ENCODE measurements at places on chromosomes 6 and 20.

- no peaks in the 10 kb centered on the region for H3K4me1 ChIP-seq
- no peak for DNase-seq
- H3K27ac ChIP-seq = no peak overlapping the region
- peaks cover 17% of the 10 kb centered on the region for H3K36me3 ChIP-seq
- no peak overlapping the region for H3K4me3 ChIP-seq
Observed at GRCh38 chr20:7989379-7989778, 30.2 kb downstream of the TMX4 start.

GRCh38 chr6:71385111-71385822 lies 96.7 kb downstream of the OGFRL1 start:
- no peaks in the 10 kb centered on the region for H3K36me3 ChIP-seq
- no peak overlapping the region for H3K27ac ChIP-seq
- no peaks in the 10 kb centered on the region for H3K27me3 ChIP-seq
- no peak overlapping the region for H3K4me3 ChIP-seq

DNA sequence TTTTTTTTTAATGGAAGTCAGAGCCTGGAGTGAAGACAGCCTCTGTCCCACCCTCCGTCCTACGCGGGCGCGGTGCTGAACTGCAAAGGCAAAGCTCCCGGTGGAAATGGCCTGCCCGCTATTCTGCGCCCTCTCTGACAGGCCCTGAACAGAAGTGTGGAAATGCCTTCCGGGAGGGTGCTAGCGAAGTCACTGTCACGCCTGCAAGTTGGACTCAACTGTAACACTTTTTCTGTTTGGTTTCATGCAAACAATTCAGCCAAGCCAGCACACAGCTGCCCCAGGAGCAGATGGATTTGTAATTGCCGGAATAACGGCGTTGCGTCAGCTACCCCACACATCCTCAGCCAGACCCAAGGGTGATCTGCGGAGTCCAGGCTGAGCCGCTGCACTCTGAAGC lies 107.6 kb downstream of the PSMB1 start:
- no peak overlapping the region for H3K4me3 ChIP-seq
- no peaks in the 10 kb centered on the region for H3K36me3 ChIP-seq
- H3K27ac ChIP-seq = no peak overlapping the region
- H3K27me3 ChIP-seq = no peaks in the 10 kb centered on the region

DNA sequence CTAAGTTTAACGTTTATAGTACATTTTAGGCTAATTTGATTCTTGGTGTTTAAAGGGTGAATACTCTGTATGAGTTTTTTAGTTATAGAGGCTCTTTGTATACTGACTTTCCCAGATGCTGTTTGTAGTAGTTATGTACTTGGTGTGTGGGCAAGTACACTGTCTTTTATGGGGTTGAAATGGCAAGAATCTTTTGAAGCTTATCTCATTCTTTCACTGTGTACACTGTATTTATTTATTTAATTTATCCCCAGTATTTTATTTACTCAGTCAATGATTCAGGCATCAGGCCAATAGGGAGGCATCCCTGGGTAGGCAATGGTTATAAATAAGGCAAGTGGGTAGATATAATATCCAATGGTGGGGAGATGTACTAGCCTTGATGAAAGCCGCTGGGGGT lies 277.0 kb upstream of the PTCHD4 start:
- no peak for DNase-seq
- no peak overlapping the region for H3K4me3 ChIP-seq
- no peak overlapping the region for H3K27ac ChIP-seq
- H3K4me1 ChIP-seq = no peaks in the 10 kb centered on the region
- H3K27me3 ChIP-seq = peaks cover 4% of the 10 kb centered on the region
- H3K36me3 ChIP-seq = no peaks in the 10 kb centered on the region

DNA sequence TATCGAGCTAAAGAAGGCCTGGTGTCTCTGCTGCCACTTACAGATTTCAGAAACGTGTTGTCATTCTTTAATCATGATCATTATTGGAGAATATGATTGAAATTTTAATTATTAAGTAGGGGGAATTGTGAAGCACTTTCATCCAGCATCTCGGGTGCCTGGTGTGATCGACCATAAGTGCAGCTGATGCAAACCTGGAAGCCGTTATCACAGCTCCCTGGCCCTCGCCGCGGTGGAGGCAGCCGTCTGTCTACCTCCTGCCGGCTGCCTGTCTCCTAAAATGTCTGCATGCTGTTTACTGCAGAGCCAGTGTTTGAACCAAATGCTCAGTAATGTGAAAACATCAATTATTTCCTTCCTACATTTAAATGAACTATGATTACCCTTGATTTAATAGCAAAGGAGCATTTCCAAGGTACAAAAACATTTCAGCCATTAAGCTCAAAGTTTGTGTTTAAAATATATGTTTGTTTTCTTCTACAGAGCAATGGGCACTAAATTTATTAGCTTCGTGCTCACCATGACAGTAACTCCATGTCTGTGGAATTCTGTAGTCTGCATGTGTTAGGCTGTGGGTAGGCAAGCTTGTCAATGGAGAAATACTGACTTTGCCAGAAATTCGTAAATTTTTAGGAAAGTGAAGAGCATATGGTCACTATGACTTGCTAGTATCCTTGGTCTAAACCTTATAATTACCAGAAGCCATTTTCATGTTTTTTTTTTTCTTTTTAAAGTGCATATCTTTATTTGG lies 184.5 kb upstream of the AGPAT4 start:
- no peaks in the 10 kb centered on the region for H3K36me3 ChIP-seq
- H3K27ac ChIP-seq = no peak overlapping the region
- H3K4me3 ChIP-seq = no peak overlapping the region
- DNase-seq = no peak

DNA sequence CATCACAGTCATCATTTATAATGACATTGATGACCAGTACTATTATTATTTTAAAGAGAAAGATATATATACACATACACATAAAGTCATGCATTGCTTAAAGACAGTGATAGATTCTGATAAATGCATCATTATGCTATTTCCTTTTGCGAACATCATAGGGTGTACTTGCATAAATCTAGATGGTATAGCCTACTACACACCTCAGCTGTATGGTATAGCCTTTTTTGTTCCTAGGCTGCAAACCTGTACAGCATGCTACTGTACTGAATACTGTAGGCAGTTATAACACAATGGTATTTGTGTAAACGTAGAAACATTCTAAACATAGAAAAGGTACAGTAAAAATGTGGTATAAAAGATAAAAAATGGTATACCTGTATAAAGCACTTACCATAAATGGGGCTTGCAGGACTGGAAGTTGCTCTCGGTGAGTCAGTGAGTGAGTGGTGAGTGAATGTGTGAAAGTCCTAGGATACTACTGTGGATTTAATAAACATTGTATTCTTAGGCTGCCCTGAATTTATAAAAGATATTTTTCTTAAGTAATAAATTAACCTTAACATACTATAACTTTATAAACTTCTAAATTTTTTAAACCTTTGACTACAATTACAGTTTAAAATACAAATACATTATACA lies 23.9 kb downstream of the QKI start:
- no peak overlapping the region for H3K27ac ChIP-seq
- DNase-seq = no peak
- peaks cover 64% of the 10 kb centered on the region for H3K4me1 ChIP-seq
- no peak overlapping the region for H3K4me3 ChIP-seq
- no peaks in the 10 kb centered on the region for H3K27me3 ChIP-seq

GRCh38 chr6:45488269-45488668 lies 110.5 kb upstream of the SUPT3H start:
- DNase-seq = no peak
- H3K4me1 ChIP-seq = peaks cover 67% of the 10 kb centered on the region
- H3K36me3 ChIP-seq = peaks cover 1% of the 10 kb centered on the region
- no peaks in the 10 kb centered on the region for H3K27me3 ChIP-seq

- no peak overlapping the region for H3K27ac ChIP-seq
- H3K4me3 ChIP-seq = no peak overlapping the region
- no peak for DNase-seq
- H3K27me3 ChIP-seq = no peaks in the 10 kb centered on the region
- H3K4me1 ChIP-seq = no peaks in the 10 kb centered on the region
- no peaks in the 10 kb centered on the region for H3K36me3 ChIP-seq
Observed at GRCh38 chr20:19112828-19113227, 99.6 kb upstream of the SLC24A3 start.

DNA sequence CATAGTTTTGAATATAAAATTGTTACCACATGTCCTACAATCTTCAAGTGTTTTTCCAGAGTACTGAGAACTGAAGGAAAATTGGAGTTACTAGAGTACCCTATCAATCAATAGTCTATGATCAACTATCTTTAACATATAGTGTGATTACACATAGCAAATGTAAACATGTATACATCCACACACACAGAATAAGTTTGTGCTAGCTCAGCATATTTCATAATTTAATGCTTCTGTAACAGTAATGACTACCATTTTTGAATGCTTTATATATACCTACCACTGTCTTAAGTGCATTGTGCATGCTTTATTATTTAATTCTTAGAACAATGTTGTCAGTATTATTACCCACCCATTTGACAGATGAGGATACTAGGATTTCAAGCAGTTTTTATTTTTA lies 523.9 kb downstream of the HAO1 start:
- no peak for DNase-seq
- H3K27me3 ChIP-seq = peaks cover under 1% of the 10 kb centered on the region
- H3K36me3 ChIP-seq = no peaks in the 10 kb centered on the region
- no peak overlapping the region for H3K4me3 ChIP-seq
- no peak overlapping the region for H3K27ac ChIP-seq

DNA sequence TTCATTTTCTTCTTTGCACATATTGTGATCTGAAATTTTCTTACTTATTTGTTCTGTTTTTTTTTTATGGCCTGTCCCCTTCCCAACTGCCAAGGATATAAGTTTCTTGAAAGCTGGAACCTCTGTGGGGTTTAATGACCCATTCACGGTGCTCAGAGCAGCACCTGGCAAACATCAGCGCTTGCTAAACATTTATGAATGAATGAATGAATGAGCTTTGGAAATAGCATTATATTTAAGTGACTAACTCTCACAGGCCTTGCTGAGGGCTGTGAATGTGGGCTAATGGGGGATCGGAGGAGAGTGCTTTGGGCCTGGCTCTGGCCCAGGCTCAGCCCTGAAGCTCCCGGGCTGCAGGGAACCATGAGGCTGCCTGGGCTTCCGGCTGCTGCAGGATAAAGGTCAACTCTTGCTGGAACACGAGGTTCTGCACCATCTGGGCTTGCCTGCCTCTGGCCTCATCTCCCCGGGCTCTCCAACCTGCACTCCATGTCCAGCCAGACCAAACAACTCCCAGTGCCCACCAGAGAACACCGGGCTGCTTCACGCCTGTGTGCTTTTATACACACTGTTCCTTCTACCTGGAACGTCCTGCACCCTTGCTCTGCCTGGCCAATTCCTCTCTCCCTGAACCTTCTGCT lies 14.6 kb upstream of the ARMC12 start:
- DNase-seq = no peak
- no peak overlapping the region for H3K4me3 ChIP-seq
- H3K27me3 ChIP-seq = no peaks in the 10 kb centered on the region
- H3K27ac ChIP-seq = peak overlapping the region; percentile 68

DNA sequence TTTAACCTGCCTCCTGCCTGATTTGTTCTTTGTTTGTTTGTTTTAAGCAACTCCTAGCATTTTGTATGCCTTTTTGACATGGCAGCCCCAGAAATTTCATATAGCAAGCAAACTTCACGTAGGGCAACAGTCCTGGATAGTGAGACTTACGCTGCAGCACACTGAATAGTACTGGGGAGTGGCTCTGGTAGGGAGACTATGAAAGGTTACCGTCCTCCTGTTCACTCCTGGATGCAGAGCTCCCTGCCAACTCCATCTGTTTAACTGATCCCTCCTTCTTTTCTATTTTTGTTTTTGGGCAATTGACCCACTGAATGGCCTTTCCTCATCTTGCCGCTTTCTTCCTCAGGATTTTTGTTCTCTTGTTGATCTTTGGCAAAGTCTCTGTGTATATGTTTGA lies 44.5 kb upstream of the BMP6 start:
- no peak overlapping the region for H3K4me3 ChIP-seq
- H3K36me3 ChIP-seq = no peaks in the 10 kb centered on the region
- H3K4me1 ChIP-seq = peaks cover 6% of the 10 kb centered on the region
- peaks cover 3% of the 10 kb centered on the region for H3K27me3 ChIP-seq
- H3K27ac ChIP-seq = no peak overlapping the region

DNA sequence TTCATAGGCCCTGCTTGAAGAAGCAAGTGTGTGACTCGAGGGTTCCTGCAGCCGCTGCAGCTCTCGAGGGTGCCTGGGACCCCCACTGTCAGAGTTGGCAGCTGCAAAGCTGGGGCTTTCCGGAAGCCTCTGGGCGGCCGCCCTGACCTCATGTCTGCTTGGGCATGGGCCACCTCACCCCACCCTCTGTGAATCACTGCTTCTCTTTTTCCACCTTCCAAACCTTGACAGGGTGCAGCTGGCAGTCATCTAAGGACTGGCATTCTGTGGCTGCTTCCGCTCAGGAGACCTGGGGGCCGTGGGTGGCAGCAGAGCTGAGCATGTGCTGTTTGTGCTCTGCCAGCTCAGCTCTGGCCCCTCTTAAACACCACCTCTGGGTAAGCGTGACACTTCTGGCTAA lies 32.0 kb downstream of the ERMARD start:
- H3K4me1 ChIP-seq = peaks cover 40% of the 10 kb centered on the region
- H3K27me3 ChIP-seq = no peaks in the 10 kb centered on the region
- H3K36me3 ChIP-seq = peaks cover 11% of the 10 kb centered on the region
- peak overlapping the region; percentile 69 for H3K27ac ChIP-seq
- DNase-seq = no peak

GRCh38 chr20:5626603-5627002 lies 123.6 kb upstream of the SHLD1 start:
- H3K4me3 ChIP-seq = no peak overlapping the region
- H3K36me3 ChIP-seq = no peaks in the 10 kb centered on the region
- no peak for DNase-seq
- H3K4me1 ChIP-seq = no peaks in the 10 kb centered on the region

DNA sequence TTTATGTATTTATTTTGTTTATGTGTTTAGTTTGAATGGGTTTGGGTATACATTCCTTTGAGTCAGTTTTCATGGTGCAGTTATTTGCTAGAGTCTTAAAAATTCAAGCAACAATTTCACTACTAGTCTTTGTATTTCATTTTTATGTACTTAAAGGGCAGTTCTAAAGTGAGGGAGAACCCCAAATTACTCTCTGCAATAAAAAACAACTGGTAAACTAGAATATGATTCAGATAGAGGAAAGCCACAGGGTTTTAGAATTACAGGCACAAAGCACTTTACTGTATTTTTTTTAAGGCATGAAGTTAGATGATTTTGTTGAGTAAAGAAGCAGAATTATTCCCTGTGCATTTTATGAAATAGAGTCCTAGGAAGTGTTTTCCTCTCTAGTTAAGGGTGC lies 183.3 kb downstream of the ARID1B start:
- peaks cover 1% of the 10 kb centered on the region for H3K36me3 ChIP-seq
- H3K4me3 ChIP-seq = no peak overlapping the region
- no peaks in the 10 kb centered on the region for H3K27me3 ChIP-seq
- H3K4me1 ChIP-seq = peaks cover 37% of the 10 kb centered on the region
- no peak overlapping the region for H3K27ac ChIP-seq
- no peak for DNase-seq

DNA sequence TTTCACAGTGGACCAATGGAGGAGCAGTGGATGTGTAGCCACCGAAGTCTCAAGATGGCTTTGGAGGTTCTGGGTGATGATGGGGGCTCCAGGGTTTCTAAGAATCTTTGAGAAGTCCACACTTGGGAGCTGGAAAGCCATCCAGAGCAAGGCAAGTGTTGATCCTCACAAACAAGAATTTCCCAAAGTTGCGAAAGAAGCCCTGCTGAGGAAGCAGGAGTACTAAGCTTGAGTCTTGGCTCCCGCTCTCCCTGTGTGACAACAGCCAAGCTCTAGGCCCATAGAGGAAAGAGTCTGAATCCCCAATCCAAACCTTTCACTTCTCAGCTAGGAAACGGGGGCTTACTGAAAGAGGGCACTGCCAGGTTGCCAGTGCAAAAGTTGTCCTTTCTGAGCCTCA lies 106.0 kb downstream of the EDN3 start:
- peaks cover 31% of the 10 kb centered on the region for H3K27me3 ChIP-seq
- no peak overlapping the region for H3K4me3 ChIP-seq
- no peak overlapping the region for H3K27ac ChIP-seq
- DNase-seq = no peak
- H3K36me3 ChIP-seq = no peaks in the 10 kb centered on the region
- H3K4me1 ChIP-seq = peaks cover 5% of the 10 kb centered on the region
